ENCODE measurements at places on chromosomes 5 and 9.

DNA sequence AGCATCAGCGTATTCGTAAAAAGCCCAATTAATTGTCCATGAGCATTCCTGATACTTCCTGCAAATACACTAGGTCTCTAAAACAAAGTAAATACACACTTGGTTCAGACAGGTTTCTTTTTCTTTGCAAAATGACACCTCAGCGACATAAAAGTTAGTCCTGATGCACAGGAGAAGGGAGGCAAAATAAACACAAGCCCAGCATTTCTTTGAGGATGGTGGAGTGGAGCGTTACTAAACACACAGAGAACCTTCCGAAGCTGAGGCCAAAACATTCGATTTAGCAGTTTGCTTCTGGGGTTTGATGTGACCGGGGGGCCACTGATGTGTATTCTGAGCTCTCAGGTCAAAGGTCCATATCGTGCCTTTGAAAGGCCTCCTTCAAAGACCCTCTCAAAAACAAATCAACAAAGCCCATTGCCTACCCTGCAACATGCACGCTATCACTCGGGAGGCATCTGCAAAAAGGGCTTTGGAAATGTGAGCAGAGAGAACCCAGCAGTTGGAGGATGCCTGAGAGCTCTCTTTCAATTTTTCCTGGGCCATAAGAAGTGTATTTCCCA, 268.4 kb upstream of the PANK3 start:
- DNase-seq, result no peak

DNA sequence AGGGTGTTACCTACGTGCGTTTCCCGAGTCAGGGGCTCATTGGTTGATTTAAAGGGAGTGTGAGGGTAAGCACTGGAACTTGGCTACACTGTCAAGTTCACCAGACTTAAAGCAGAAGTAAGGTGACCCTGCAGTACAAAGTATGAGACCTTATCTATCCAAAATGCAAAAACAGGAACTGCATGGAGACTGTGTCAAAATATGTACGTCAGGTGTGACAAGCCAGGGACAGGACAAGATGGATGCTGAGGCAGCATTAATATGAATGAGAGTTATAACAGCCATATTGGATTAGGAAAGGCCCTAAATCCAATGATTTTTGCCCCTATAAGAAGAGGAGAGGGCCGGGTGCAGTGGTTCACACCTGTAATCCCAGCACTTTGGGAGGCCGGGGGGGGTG, 15.4 kb upstream of the SUSD3 start:
- DNase-seq, result no peak

GRCh38 chr5:64612344-64612961, 77.8 kb upstream of the SHISAL2B start:
- DNase-seq, result no peak

DNA sequence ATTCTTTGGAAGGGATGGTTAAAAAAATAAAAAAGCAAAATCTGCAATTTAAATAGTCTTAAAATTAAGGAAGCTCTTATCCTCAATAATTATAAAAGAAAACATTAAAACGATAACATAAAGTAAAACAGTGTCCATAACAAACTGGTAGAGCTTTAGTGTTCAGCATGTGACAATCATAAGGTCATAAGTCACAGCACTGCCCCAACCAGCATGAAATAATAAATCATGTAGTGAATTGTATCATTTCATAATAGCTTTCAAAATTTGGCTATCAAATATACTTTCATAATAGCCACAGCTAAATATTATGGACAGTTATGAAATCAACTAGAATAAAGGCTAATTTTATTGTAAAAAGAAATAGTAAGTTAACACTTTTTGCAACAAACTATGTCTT, 10.0 kb downstream of the NR3C1 start:
- no peak for DNase-seq

GRCh38 chr5:57784121-57784520, 301.5 kb upstream of the ACTBL2 start:
- no peak for DNase-seq

GRCh38 chr5:179819296-179820126, 1.2 kb upstream of the SQSTM1 start:
- DNase-seq, result no peak

GRCh38 chr9:81886665-81887064, 41.6 kb upstream of the SPATA31D4 start:
- no peak for DNase-seq

DNA sequence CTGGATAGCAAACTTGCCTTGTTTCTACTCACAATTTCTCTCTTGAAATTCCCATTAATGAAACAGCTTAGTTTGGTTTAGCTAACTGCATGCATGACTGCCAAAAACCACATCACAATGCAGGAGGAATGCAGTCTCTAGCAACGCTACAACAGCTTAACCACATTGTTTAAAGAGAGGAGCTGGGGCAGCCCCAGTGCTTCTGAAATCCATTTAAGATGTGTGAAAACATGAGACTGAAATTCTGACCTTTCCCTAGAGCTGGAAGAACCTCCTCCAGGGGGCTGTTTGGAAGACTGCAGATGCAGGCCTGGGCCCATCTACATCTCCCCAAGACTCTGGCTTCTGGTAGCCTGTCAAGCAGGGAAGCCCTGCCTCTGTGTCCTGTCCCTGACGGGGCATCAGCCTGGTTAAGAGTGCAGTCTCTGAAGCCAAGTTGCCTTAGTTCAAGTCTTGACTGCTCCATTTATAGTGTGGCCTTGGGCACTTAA, 157.1 kb downstream of the ZNF462 start:
- no peak for DNase-seq

DNA sequence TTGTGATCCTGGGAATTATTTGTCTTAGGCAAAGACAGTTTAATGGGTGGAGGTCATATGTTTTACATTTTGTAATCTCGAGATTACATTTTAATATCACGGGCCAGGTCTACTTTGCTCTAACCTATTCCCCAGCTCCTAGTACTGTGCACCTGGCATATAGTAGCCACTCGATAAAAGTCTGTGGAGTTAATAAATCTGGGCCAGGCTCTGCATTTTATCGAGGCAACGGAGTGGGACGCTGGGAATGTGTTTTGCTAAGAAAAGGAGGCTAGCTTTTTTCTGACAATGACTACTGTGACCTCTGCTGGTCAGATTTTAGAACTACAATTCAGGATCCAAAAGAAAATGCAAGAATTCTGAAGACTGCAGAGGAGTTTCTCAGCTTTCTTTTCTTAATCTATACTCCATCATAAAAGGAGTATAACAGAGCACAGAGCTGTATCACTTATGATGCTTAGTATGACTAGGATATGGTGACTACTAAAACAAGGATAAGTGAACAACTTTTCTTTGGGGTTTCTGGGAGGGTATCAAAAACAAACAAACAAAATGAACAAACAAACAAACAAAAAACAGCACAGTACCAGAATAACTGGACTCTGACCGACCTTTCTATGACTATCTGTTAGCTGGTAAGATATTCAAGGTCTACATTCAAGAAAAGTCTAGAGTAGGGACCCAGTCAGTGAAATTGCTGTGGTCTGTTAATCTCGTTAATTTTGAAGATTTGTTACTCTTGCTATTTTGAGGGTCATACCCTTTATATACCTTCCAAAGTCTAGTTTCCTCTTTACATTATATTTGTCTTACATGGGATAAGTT, 46.1 kb upstream of the CER1 start:
- DNase-seq, result no peak

GRCh38 chr5:11531811-11532555, 372.3 kb downstream of the CTNND2 start:
- DNase-seq, result no peak
